ENCODE measurements at places on chromosomes 3 and 15.

DNA sequence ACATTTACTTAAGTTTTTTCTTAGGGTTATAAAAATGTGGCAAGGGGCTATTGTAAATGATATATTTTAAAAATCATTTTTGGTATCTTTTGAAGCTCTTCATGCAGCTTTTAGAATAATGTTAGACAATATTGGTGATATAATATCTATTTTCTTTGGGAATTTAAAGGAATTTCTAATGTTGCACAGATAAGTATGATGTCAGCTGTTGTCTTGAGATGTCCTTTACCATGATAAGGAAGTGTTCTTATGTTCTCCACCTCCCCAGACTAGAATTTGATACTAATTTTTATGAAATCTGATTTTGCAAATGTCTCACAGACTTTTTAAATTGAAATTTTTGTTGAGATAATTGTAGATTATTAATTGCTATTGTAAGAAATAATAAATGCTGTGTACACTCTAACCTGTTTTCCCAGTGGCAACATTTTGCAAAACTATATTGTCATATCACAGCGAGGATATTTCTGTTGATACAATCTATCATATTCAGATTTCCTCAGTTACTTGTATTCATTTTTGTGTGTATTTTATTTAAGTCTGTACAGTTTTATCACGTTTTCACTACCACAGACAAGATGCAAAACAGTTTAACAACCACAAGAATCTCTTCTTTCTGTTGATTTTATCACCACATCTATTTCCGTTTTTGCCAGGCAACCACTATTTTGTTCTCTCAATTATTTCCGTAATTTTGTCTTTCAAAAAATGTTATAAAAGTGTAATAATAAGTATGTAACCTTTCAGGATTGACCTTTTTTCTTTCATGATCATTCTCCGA lies 55.4 kb downstream of the SPRED1 start:
- DNase-seq: no peak
- no peak overlapping the region for H3K4me3 ChIP-seq
- no peaks in the 10 kb centered on the region for H3K36me3 ChIP-seq
- H3K4me1 ChIP-seq: no peaks in the 10 kb centered on the region
- H3K27ac ChIP-seq: no peak overlapping the region

DNA sequence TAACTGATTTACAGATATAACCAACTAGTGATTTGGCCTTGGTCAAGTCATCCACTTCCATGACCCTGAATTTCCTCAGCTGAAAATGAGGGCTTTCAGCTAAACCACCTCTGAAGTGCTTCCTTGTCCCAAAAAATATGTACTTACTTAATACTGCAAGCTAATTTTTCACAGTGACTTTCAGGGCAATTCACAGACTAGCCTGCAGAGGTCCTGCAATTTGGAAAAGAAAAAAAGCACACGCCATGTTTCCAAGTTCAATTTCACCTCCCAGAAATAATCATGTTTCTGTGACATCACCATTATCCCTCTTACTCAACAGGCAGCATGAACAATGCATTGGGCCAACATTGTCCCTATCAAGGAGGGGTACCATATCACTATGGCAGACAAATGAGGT lies 218.2 kb downstream of the SHOX2 start:
- H3K36me3 ChIP-seq: no peaks in the 10 kb centered on the region
- no peak overlapping the region for H3K27ac ChIP-seq
- DNase-seq: no peak
- no peaks in the 10 kb centered on the region for H3K27me3 ChIP-seq
- H3K4me3 ChIP-seq: no peak overlapping the region

DNA sequence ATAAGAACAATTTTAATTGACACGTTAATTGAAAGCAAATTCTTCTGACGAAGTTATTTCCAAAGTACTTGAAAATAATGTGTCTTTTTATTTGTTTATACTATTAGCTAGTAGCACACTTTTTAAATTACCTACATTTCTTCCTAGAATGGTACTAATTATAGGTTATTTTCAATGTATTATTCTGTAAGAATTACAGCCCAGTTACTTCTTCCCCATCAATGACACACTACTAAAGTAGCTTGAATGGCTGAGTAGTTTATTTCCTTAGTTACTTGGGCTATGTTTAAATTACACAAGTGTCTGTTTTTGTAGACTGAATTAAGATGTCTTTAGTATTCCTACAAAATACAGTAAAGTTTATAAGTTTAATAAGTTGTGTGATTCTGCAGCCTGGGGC lies 217.6 kb upstream of the IL12A start:
- DNase-seq: no peak
- H3K27me3 ChIP-seq: no peaks in the 10 kb centered on the region
- no peaks in the 10 kb centered on the region for H3K36me3 ChIP-seq
- peaks cover 14% of the 10 kb centered on the region for H3K4me1 ChIP-seq
- H3K4me3 ChIP-seq: no peak overlapping the region
- no peak overlapping the region for H3K27ac ChIP-seq

- peaks cover 8% of the 10 kb centered on the region for H3K4me1 ChIP-seq
- no peak overlapping the region for H3K27ac ChIP-seq
- H3K36me3 ChIP-seq: no peaks in the 10 kb centered on the region
- DNase-seq: no peak
- no peaks in the 10 kb centered on the region for H3K27me3 ChIP-seq
These were observed 268.5 kb downstream of the PTPRG start for GRCh38 chr3:61829722-61830350.

DNA sequence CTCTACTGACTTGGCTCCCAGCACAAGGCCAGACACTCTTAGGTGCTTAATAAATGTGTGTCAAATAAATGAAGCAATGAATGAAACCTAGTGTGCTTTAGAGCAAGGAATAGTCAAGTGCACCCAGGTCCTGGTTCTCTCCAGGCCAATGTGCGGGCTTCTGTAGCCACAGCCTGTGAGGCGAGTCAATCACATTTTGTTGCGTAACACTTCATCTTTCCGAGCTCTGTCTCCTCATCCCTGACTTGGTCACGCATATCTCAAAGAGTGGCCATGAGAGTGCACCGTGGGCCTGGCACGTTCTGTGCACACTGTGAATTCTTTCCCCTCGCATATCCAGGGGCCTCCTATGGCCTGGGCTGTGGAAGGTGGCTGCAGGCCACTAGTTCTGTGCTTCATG lies 11.4 kb upstream of the SH3GL3 start:
- DNase-seq: no peak
- H3K27me3 ChIP-seq: peaks cover 6% of the 10 kb centered on the region
- H3K4me1 ChIP-seq: no peaks in the 10 kb centered on the region
- no peak overlapping the region for H3K4me3 ChIP-seq
- no peak overlapping the region for H3K27ac ChIP-seq

DNA sequence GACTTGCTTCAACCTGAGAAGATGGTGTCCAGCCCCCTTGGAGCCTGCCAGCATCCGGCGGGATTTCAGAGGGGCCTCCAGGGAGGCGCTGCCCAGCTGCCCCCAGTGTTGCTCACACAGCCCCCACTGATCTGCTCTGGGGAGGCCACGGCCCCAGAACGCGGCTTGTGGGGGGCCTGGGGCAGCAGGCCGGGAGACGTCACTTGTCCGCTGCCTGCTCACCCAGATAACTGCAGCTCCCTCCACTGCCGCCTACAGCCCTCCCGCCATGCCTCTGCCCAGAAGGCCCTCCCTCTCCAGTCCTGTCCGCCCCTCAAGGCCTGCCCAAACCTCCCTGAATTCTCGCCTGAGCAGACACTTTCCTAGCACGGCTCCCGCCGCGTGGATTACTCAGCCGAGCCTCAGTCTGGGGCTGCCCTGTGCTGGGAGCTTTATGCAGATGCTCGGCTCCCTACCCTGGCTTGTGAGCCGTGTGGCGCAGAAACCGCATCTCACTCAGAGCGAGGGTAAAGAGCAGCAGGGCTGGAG lies 17.2 kb upstream of the ADIPOQ start:
- no peaks in the 10 kb centered on the region for H3K36me3 ChIP-seq
- no peak overlapping the region for H3K4me3 ChIP-seq
- H3K27ac ChIP-seq: no peak overlapping the region
- H3K4me1 ChIP-seq: peaks cover 12% of the 10 kb centered on the region
- peaks cover 58% of the 10 kb centered on the region for H3K27me3 ChIP-seq

All from upper lobe of right lung (tissue), 1 donor.